ENCODE measurements at places on chromosomes 6 and 20. TPM values are rescaled to one million over a fixed set of nuclear protein-coding genes. Genes with fewer than 3 reads are reported as not detected.

CD109 gene
- polyA plus RNA-seq: 1.5 TPM

GRCh38 chr6:105994118-105994590, 92.0 kb upstream of the PRDM1 start:
- H3K27ac ChIP-seq: no peak overlapping the region
- peak; percentile 63 for DNase-seq
- no peaks in the 10 kb centered on the region for H3K36me3 ChIP-seq
- peaks cover 11% of the 10 kb centered on the region for H3K4me1 ChIP-seq

DNA sequence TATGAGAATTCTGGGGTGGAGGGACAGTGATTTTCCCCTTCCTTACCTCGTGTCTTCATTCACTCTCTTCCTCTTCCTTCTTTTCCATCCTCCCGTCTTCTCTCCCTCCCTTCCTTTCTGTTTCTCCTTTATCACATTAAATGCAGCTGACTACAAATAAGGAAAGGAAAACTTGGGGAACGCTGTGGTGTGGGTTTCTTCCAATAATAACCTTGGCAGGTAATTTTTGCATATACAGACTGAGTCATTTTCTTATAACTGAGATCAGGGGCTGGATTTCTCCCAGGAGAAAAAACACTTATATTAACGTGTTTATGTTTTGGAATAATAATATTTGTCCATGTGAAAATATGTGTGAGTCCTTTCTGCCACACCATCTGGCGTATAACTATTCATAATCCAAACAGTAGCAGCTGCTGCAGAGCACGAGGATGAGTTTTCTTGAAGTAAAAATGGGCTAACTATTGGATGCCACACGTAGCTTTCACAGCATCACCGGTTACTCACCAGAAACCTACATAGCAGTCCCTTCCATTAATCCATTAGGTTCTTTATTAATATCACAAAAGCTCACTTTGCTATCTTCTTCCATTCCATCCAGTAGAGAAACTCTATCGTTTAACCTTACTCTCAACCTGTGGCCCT, 139.2 kb upstream of the SASH1 start:
- no peak for DNase-seq
- H3K36me3 ChIP-seq: no peaks in the 10 kb centered on the region
- peaks cover 49% of the 10 kb centered on the region for H3K4me1 ChIP-seq
- H3K27me3 ChIP-seq: peaks cover 64% of the 10 kb centered on the region
- no peak overlapping the region for H3K4me3 ChIP-seq
- peak overlapping the region; percentile 50 for H3K27ac ChIP-seq

GINM1 gene
- 45.0 TPM for polyA plus RNA-seq

MPC1 gene
- 106 TPM for polyA plus RNA-seq

DNA sequence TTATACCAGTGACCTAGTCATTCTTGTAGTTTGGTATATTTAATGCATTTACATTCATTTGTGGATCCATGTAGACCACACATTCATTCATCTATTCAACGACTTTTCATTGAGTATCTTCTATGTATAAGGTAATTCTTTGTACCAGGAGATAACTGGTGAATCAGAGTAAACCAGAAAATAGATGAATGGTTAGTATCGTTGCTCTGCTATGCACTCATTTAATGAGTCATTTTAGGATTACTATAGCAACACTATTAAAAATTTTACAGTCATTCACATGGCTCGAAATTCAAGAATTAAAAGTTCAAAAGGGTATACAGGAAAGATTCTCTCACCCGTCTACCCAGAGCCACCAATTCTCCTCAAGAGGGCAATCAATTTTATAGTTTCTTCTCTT, 26.8 kb downstream of the DOK5 start:
- no peak overlapping the region for H3K27ac ChIP-seq
- no peaks in the 10 kb centered on the region for H3K36me3 ChIP-seq
- no peak for DNase-seq
- no peaks in the 10 kb centered on the region for H3K4me1 ChIP-seq

SAPCD1 gene
- 9.7 TPM for polyA plus RNA-seq

DNA sequence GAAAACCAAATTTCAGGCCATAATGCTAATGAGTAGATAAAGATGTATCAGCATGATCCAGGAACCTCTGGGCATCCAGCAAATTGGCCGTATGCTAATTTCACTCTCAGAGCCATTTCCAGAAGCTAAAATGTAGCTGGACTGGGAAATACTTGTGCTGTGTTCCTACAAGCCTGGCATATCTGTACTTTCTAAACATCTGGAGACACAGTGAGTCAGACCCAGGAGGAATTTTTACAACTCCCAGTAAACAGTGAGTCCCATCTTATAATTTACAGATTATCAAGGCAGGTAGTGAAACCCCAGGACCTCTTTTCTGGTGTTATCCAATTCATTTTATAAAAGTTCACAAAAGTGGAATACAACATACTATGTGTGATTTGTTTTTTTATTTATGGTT, 683.0 kb upstream of the ADGRB3 start:
- DNase-seq: no peak
- H3K27ac ChIP-seq: no peak overlapping the region
- no peaks in the 10 kb centered on the region for H3K4me1 ChIP-seq
- no peaks in the 10 kb centered on the region for H3K27me3 ChIP-seq

DNA sequence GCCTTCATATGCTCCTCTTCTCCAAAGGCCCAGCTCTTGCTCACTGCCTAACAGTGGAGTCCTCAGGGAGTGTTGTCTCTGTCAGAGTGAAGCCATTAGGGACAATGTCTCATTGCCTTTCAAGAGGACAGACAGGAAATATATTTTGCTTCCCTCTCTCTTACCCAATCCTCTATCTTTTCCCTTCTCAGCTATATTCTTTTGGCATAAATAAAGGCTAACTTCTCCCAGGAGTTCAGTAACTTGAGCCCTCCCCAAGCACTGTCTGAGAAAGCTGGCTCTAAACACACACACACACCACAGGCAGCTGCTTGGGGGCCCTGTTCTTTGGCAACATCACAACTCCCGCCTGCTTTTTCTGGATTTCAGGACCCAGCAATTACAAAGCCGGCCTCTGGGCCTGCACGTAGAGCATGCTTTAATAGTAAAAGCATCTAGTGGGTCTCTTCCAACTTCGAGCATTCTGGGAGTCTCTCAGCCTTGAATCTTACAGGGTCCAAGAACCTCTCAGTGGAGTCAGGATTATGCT, 34.7 kb upstream of the LAMA4 start:
- DNase-seq: no peak
- no peaks in the 10 kb centered on the region for H3K27me3 ChIP-seq
- H3K4me1 ChIP-seq: peaks cover 7% of the 10 kb centered on the region
- H3K36me3 ChIP-seq: no peaks in the 10 kb centered on the region

PLCB4 gene
- 4.8 TPM for polyA plus RNA-seq

FLRT3 gene
- 7.5 TPM for polyA plus RNA-seq

GRCh38 chr20:58518387-58518786, 3.2 kb upstream of the APCDD1L start:
- H3K27me3 ChIP-seq: peaks cover 32% of the 10 kb centered on the region
- no peak overlapping the region for H3K4me3 ChIP-seq
- no peaks in the 10 kb centered on the region for H3K36me3 ChIP-seq
- no peaks in the 10 kb centered on the region for H3K4me1 ChIP-seq
- DNase-seq: no peak

GRCh38 chr6:135686784-135687301, 164.7 kb upstream of the PDE7B start:
- H3K4me1 ChIP-seq: peaks cover 8% of the 10 kb centered on the region
- no peaks in the 10 kb centered on the region for H3K27me3 ChIP-seq
- H3K27ac ChIP-seq: no peak overlapping the region
- no peak overlapping the region for H3K4me3 ChIP-seq
- no peaks in the 10 kb centered on the region for H3K36me3 ChIP-seq

FRK gene
- polyA plus RNA-seq: 0.98 TPM

- no peak for DNase-seq
- no peak overlapping the region for H3K4me3 ChIP-seq
- no peaks in the 10 kb centered on the region for H3K27me3 ChIP-seq
Measured at GRCh38 chr6:10451828-10452509, 37.1 kb upstream of the TFAP2A start.

DNA sequence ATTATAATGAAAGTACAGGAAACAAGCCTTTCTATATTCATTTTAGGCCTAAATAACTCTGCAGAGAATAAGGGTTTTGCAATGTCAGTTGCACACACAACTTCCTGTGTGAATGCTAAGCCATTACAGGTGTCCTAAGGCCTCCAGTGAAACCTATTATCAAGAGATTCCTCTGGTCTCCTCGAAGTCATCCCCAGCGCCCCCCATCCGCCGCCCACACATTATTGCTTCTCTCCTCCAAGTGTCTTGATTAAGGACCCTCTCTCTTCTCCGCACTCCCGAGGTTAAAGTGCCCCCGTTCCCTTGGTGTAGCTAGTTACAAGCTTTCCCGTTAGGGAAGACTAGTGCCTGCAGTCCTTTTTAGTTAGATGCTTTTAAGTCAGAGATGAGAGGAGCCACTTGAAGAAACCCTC, 1.3 kb downstream of the HIVEP2 start:
- peaks cover 2% of the 10 kb centered on the region for H3K36me3 ChIP-seq
- peaks cover 4% of the 10 kb centered on the region for H3K27me3 ChIP-seq
- peak overlapping the region; percentile 93 for H3K4me3 ChIP-seq
- H3K27ac ChIP-seq: peak overlapping the region; percentile 99
- H3K4me1 ChIP-seq: peaks cover 26% of the 10 kb centered on the region

DNA sequence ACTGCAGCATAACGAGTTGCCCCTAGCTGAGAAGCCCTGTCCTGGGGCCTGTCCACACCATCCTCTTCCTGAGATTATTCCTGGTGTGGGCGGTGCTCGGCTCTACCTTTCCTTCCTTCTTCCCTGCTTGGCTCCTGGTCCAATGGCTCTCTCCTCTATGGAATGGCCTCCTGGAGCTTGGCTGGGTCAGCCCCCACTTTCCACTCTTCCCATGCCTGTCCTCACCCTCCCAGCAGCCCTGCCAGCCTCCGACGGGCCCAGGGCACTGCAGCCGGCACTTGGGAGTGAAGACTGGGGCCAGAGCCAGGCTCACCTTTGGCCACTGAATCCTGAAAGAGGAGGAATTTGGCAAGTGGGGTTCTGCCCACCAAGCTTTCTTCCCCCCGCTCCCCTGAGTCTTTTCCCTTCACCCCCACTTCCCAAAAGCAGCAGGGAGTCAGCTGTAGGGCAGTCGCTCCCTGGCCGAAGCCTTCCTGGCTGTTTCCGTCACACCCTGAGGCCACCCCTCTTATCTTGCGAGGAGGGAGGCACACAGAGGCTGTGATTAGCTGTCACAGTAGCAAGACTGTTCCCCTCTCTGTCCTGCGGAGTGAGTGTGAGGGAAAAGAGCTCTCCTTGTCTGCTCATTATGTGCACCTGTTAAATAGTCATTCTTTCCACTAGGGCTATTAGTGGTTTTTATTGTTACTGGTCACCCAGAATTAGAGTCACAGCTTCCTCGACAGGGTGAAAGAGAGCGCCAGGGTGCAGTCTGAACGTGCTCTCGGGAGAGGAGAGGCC, 6.3 kb upstream of the CDSN start:
- H3K4me1 ChIP-seq: no peaks in the 10 kb centered on the region
- no peak overlapping the region for H3K4me3 ChIP-seq
- H3K27ac ChIP-seq: no peak overlapping the region
- H3K27me3 ChIP-seq: peaks cover 6% of the 10 kb centered on the region
- no peak for DNase-seq

GRCh38 chr20:12394786-12395185, 477.1 kb downstream of the BTBD3 start:
- H3K4me3 ChIP-seq: no peak overlapping the region
- H3K27ac ChIP-seq: no peak overlapping the region
- H3K27me3 ChIP-seq: no peaks in the 10 kb centered on the region
- H3K4me1 ChIP-seq: no peaks in the 10 kb centered on the region

DOK5 gene
- 1.0 TPM for polyA plus RNA-seq

STX11 gene
- 9.6 TPM for polyA plus RNA-seq

CAPN11 gene
- polyA plus RNA-seq: 1.0 TPM

GRCh38 chr6:169803271-169803811, 51.9 kb downstream of the ERMARD start:
- peaks cover 5% of the 10 kb centered on the region for H3K27me3 ChIP-seq
- H3K27ac ChIP-seq: no peak overlapping the region
- H3K4me3 ChIP-seq: no peak overlapping the region
- H3K4me1 ChIP-seq: peaks cover 8% of the 10 kb centered on the region
- no peaks in the 10 kb centered on the region for H3K36me3 ChIP-seq
- no peak for DNase-seq

TMEM200A gene
- 3.9 TPM for polyA plus RNA-seq

DNA sequence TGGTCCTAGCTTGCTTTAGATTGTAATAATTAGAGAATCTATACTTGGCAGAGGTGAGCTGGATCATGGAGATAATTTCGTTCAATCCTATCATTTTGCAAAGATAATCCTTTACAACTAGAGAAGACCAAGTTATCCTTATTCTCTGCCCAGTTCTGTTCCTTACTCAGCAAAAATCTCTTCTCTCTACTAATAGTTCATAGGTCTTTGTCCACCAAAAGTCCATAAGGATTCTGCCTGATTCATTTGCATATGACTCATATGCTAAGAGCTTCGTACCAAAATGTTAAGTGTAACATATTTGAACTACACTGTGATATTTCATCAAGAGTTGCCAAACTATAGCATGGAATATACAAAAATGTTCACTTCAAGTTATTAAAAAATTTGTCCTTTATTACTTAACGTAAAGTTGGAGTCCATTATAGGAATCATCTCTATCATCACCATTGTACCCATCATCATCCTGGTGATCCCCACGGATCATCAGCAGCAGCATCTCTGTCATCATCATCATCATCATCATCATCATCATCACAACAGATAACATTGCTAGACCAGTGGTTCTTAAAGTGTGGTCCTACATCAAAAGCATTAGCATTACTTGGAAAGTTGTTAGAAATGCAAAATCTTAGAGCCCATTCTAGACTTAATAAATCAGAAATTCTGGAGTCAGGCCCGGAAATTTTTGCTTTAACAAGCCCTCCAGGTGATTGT, 463.0 kb downstream of the DHX35 start:
- DNase-seq: no peak
- no peaks in the 10 kb centered on the region for H3K4me1 ChIP-seq
- H3K27ac ChIP-seq: no peak overlapping the region
- H3K36me3 ChIP-seq: no peaks in the 10 kb centered on the region
- H3K4me3 ChIP-seq: no peak overlapping the region

- DNase-seq: no peak
- H3K4me3 ChIP-seq: no peak overlapping the region
- no peaks in the 10 kb centered on the region for H3K36me3 ChIP-seq
- H3K4me1 ChIP-seq: no peaks in the 10 kb centered on the region
Measured at GRCh38 chr6:16828058-16828457, 66.8 kb upstream of the ATXN1 start.

DNA sequence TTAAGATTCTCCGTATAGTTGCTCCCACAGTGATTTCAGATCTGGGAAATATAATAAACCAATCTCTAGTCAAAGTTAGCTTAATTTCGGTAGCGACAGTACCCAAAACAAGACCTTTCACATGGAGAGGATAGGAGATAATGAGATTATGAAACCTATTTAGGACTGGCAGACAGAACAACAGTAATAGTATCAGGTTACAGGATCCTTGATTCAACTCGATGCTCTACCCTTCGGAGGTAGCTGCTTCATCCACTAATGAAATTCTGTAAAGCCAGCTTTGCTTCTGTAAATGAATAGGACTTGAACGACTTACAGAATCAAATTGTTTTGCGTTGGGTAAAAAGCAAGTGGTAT, 534 bp upstream of the AKIRIN2 start:
- no peak for DNase-seq
- peaks cover 2% of the 10 kb centered on the region for H3K36me3 ChIP-seq
- peak overlapping the region; percentile 97 for H3K4me3 ChIP-seq

PSORS1C2 gene
- 16.4 TPM for polyA plus RNA-seq

SMOC2 gene
- polyA plus RNA-seq: 6.5 TPM
